ENCODE measurements at places on chromosomes 3 and 15. TPM values are rescaled to one million over a fixed set of nuclear protein-coding genes. Genes with fewer than 3 reads are reported as not detected.
A peak's percentile ranks its signal among the peaks of the same experiment; 100 is the strongest.

DNA sequence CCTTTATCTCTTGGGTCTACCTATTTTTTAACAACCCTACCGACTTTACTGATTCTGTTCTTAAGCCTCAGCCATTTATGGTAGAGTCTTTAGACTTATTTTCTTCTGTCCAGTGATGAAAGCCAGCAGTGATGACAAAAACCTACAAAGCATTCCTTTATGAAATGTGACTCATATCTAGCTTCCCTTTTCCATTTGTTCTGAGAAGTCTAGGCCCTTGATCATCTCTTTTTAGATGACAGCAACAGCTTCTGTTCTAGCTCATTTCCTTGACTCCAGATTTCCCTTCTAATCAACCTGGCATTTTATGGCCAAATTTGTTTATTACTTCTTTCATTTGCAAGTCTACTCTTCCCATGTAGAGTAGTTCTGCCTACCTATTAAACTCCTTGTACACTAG, 36.1 kb downstream of the CFAP44 start:
- peak; percentile 86 for DNase-seq

DNA sequence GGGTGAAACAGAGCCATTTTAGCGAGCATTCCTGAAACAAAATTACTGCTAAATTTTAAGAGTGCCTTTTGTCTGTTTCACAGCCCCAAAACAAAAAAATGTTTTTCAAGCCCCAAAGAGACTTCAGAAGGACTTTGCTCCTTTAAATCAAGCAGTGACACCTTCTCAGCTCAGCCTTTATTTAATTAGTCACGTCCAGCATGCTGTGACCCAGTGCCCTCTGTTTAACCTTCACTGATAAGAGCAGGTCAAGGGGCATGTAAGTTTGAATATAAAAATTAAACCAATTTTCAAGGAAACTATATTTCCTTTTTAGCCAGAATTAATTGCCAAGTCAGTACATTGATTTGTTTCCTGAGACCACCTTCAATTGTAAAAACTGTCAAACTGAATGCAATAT, 40.6 kb downstream of the ISL2 start:
- DNase-seq, result no peak

- DNase-seq, result no peak
These were observed 146.8 kb downstream of the PCCB start for GRCh38 chr3:136396916-136397315.

The ANKUB1 gene
- total RNA-seq, result not detected

- DNase-seq, result no peak
These were observed 31.5 kb downstream of the SLC41A3 start for GRCh38 chr3:126052196-126053058.

- no peak for DNase-seq
These were observed 777 bp downstream of the GPR160 start for GRCh38 chr3:170038434-170039110.

- DNase-seq, result no peak
These were observed 24.4 kb upstream of the PLSCR2 start for GRCh38 chr3:146493761-146494160.

All from HT1080 (cell line).